Activated T-helper 1 cell treated with anti-CD3 and anti-CD28 coated beads, Interleukin-12 subunit alpha, Interleukin-12 subunit beta, Interleukin-2, Interleukin-4 antibody, amounts not matched to agents 30 ng/mL and 10 ng/mL and 1 ng/mL, durations not matched to agents 14 hours and 24 hours and 36 hours (primary cell): ENCODE measurements at places on chromosomes 5 and 9. TPM values are rescaled to one million over a fixed set of nuclear protein-coding genes. Genes with fewer than 3 reads are reported as not detected.

TLX3 gene
- not detected in 2 replicates for total RNA-seq

LPAR1 gene
- total RNA-seq, result not detected in 2 replicates

DDX4 gene
- total RNA-seq, result 0.12 TPM in 1 of 2 replicates, not detected in the other

DNA sequence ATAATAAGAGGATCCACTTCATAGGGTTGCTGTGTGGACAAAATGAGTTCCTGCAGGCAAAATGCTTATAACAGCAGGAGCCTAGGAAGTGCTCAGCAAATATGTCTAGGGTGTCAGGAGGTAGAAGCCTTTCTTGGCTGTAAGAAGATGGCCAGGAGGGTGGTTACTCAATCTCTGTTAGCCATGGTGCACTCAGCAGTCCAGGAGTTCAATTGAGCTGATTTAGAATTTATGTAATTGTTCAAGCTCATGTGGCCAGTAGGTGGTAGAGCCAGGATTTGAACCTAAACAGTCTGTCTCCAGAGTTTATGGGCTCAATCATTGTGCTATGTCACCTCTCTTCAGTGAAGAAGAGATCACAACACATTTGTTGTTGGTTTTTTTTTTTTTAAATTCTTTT is 381.2 kb downstream of the KIF4B start:
- no peaks in the 10 kb centered on the region for H3K4me1 ChIP-seq
- H3K4me3 ChIP-seq, result no peak overlapping the region
- no peaks in the 10 kb centered on the region for H3K27me3 ChIP-seq
- H3K27ac ChIP-seq, result no peak overlapping the region

- H3K27ac ChIP-seq, result no peak overlapping the region
- peaks cover 27% of the 10 kb centered on the region for H3K4me1 ChIP-seq
- DNase-seq, result no peak
- peaks cover 3% of the 10 kb centered on the region for H3K36me3 ChIP-seq
- H3K27me3 ChIP-seq, result peaks cover 71% of the 10 kb centered on the region
Observed at GRCh38 chr9:122221183-122221811, 7.5 kb downstream of the LHX6 start.

DNA sequence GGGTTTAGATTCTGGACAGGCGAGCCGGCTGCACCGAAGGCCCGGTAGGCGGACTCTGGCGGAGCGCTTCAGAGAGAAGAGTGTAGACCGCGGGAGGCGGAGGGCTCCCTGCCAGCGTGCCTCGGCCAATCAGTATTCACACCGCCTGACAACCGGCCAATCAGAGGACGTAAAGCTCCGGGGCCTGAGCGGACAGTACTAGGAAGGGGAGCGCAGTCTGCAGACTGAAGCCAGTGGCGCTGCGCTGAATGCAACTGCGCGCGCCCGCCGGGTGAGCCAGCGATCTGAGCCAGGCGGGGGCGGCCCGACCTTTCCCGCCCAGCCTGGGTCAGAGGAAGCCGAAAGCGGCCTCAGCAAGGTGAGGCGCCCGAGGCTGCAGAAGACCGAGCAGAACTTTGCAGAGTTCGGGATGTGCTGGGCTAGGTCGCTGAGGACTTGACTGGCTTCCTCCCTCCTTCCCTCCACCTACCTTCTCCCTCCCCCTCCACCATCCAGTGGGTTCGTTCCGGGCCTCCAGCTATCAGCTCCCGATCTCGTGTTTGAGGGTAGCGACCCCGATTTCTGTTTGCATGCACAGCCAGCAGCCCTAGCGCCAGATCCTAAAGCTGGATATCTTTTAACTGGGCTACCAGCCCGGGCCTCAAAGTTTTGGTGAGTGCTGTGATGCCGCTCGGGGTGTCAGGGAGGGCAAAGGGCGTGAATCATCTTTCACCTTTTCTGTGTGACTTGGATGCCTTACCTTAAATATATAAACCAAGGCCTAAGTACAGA is at the start of gene DMRT2:
DMRT2 (plus strand) TSS at position 233 of the 771 bp plus-strand sequence. CDS start 1,257 bp downstream, outside the sequence.
- peak; percentile 17 for DNase-seq
- peaks cover 6% of the 10 kb centered on the region for H3K36me3 ChIP-seq
- peak within 1 kb of the TSS; percentile 59 for H3K4me3 ChIP-seq
- peaks cover 27% of the 10 kb centered on the region for H3K4me1 ChIP-seq
- peaks cover 87% of the 10 kb centered on the region for H3K27me3 ChIP-seq
- peak within 1 kb of the TSS; percentile 79 for H3K27ac ChIP-seq

DNA sequence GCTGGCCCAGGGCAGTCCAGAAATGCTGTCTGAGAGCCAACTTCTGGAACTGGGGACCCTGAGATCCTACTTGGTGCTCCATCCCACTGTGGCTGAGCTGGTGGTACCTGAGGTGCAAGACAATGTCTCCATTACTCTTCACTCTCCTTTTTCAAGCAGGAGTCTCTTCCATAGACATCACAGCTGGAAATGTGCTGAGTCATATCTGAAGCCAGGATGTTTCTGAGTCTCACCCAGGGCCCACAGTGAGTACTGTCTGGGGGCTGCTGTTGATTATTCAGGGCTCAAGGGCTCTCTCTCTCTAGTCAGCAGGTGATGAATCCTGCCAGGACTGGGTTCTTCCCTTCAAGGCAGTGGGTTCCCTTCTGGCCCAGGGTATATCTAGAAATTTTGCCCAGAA is 145.2 kb upstream of the TAS2R1 start:
- H3K4me3 ChIP-seq, result no peak overlapping the region
- H3K27me3 ChIP-seq, result no peaks in the 10 kb centered on the region
- H3K27ac ChIP-seq, result no peak overlapping the region
- no peak for DNase-seq
- no peaks in the 10 kb centered on the region for H3K4me1 ChIP-seq
- no peaks in the 10 kb centered on the region for H3K36me3 ChIP-seq

DNA sequence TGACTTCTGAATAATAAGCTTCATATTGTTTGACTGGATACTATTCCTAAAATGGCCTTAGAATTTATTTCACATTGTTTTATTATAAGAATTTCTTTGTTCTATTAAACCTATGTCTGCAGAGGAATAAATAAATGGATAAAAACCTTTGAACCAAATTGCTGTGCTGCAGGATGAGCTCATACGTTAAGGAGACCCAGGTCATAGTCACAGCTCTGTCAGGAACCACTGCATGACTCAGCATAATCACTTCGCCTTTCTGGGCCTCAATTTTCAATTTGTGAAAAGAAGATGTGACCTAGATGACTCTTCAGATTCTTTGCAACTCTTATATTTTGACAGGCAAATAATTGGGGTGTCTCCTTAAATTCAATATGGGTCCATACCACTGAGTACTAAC is 36.7 kb upstream of the HMHB1 start:
- H3K27ac ChIP-seq, result no peak overlapping the region
- H3K27me3 ChIP-seq, result peaks cover 2% of the 10 kb centered on the region
- no peak overlapping the region for H3K4me3 ChIP-seq

DNA sequence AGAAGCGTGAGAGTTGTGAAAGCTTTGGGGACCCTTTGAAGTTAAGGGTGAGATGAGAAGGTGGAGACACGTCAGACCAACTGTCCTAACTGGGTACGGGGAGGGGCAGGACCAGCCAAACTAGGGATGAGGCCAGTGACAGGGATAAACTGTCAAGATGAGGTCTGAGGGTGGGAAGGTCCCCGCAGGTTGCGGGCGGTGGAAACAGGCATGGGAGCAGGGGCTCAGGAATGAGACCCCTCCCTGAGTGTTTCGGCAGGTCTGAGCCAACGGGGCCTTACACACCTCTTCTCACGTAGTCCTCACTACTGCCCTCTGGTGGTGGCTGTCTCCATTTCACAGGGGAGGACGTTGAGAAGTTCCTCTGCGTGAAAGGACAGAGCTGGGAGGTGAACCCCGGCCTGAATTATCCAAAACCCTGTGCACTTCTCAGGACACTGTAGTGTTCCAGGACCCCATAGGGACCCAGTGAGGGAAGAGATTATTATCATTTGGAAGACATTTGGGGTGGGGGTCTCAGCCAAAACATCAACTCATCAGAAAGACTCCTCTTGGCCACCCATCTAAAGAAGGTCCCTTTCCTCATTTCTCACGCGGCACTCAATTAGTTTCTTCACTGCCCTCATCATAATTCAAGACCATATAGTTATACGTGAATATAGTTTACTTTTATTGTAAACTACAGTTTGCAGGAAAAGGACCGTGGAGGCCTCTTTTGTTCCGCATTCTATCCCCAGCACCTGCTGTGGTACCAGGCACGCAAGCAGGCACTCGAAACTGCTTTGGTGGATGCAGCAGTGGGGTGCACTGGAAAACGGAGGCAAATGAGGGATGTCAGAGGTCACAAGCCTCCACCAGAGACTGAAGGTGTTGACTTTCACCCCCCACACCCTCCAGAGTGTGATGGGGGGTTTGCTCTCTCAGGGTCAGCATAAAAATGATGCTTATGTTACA is 21.7 kb upstream of the NANS start:
- peaks cover 10% of the 10 kb centered on the region for H3K4me1 ChIP-seq
- H3K27me3 ChIP-seq, result peaks cover 2% of the 10 kb centered on the region
- H3K4me3 ChIP-seq, result no peak overlapping the region
- H3K36me3 ChIP-seq, result no peaks in the 10 kb centered on the region
- DNase-seq, result peak; percentile 80
- H3K27ac ChIP-seq, result peak overlapping the region; percentile 50

DNA sequence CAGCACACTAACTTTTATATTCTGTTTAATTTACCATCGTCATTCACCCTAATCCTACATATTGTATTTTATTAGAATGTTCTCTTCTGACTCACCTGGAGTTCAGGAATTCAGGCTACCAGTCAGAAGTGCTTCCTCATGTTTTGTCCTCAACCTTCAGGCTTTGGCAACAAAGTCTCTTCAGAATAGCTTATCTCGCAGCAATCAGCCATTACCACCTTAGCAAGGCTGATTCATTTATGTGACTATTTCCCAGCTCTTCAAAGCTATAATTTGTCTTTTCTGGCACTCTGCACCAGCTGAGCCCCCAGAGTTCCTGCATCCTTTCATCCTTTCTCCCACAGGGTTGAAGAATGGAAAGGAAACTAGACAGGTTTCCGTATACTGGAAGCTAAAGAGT is 365.5 kb upstream of the CDH18 start:
- DNase-seq, result no peak
- H3K4me1 ChIP-seq, result no peaks in the 10 kb centered on the region
- no peaks in the 10 kb centered on the region for H3K36me3 ChIP-seq
- H3K27me3 ChIP-seq, result no peaks in the 10 kb centered on the region

DNA sequence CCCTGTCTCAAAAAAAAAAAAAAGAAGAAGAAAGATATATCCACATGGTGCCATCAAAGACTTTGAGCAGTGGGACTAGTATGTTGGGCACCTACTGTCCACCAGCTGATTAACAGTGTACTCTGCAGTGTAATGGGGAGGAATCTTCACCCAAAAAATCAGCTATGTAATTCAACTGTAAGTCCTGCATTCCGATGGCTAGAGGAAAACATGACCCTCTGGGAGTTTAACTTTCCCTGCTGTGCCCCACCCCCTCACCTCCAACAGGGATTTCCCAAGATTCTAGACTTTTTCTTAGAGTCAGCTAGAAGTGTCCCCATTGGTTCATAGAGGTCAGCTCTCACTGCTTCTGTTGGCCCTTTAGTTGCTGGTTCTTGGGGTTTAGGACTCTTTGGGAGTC is 221.2 kb upstream of the CLINT1 start:
- no peaks in the 10 kb centered on the region for H3K4me1 ChIP-seq
- no peaks in the 10 kb centered on the region for H3K36me3 ChIP-seq
- H3K4me3 ChIP-seq, result no peak overlapping the region
- no peak for DNase-seq
- peaks cover 7% of the 10 kb centered on the region for H3K27me3 ChIP-seq

DNA sequence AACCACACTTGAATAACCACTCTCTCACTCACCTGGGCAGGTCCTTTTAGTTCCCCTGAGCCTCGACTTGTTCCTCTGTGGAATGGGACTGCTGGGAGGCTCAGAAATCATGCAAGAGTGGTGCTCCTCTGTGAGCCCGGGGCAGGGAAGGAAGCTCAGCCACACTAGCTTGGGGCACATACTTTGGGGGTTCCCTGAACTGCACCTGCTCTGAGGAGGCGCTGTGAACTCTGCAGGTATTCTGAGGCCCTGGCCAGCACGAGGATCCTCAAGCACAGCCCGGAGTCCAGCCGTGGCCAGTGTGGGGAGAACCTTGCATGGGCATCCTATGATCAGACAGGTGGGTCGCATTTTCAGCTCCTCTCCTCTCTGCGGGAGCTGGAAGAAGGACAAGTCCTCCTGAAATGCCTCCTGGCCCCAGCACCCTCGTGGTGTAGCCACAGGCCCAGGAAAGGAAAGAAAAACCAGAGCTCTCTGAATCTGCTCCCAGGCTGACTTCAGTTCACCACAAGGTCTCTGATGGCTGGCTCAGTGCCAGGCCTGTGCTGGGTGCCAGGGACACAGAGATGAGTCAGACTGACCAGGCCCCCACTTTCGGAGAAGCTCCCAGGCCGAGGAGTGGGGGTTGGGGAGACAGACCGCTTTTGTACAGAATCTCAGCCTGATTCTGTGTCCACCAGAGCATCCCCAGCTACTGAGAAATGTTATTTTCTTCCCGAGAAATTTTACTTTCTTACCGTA is 11.9 kb downstream of the GLIPR2 start:
- peaks cover 36% of the 10 kb centered on the region for H3K36me3 ChIP-seq
- H3K4me3 ChIP-seq, result no peak overlapping the region
- peaks cover 83% of the 10 kb centered on the region for H3K4me1 ChIP-seq
- peak; percentile 26 for DNase-seq

DNA sequence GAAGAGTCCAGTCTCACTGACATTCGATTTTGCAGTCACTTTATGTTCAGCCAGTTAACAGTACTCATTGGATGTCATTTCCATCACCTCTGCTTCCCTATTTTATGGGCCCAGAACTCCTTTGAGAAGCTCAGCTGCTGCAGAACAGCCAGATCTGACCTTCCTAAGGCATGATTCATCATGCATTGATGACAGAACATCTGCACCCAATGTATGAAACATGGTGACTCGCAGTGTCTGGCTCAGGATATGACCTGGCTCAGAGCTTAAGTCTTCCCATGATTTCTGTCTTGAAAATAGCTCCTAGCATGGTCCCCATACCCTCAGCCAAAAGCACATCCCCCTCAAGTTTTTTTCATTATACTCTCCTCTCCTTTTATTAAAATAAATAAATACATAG is 92.6 kb upstream of the TRIM32 start:
- H3K27ac ChIP-seq, result no peak overlapping the region
- DNase-seq, result no peak
- no peaks in the 10 kb centered on the region for H3K36me3 ChIP-seq
- no peaks in the 10 kb centered on the region for H3K27me3 ChIP-seq
- H3K4me1 ChIP-seq, result no peaks in the 10 kb centered on the region
- no peak overlapping the region for H3K4me3 ChIP-seq

GRCh38 chr5:110050640-110051345 is 361.1 kb downstream of the MAN2A1 start:
- H3K4me3 ChIP-seq, result no peak overlapping the region
- peaks cover 2% of the 10 kb centered on the region for H3K27me3 ChIP-seq
- no peak for DNase-seq
- no peak overlapping the region for H3K27ac ChIP-seq
- no peaks in the 10 kb centered on the region for H3K36me3 ChIP-seq
